Ovary (tissue), 10 donors: ENCODE measurements at places on chromosomes 16 and 17. TPM values are rescaled to one million over a fixed set of nuclear protein-coding genes. Genes with fewer than 3 reads are reported as not detected.

Gene KRT27
- total RNA-seq, result not detected

Gene SCGB1C2
- not detected for total RNA-seq

DNA sequence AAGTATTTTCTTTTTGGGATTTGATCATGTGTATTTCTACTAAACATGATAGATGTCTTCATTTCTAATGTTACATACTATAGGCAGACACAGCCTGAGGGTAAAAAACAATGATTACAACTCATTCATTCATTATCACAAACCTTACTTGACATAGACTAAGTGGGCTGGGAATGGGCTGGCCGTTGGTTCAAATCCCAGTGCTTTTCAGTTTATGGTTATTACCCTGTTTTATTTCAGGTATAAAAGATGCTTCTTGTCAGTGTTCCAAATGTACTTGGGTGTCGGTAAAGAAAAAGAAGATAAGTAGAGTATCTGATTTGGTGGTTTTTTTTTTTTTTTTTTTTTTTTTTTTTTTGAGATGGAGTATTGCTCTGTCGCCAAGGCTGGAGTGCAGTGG is 149.7 kb upstream of the ZFHX3 start:
- no peak overlapping the region for H3K27ac ChIP-seq
- no peaks in the 10 kb centered on the region for H3K4me1 ChIP-seq
- H3K36me3 ChIP-seq, result no peaks in the 10 kb centered on the region
- no peak for DNase-seq
- H3K27me3 ChIP-seq, result no peaks in the 10 kb centered on the region

DNA sequence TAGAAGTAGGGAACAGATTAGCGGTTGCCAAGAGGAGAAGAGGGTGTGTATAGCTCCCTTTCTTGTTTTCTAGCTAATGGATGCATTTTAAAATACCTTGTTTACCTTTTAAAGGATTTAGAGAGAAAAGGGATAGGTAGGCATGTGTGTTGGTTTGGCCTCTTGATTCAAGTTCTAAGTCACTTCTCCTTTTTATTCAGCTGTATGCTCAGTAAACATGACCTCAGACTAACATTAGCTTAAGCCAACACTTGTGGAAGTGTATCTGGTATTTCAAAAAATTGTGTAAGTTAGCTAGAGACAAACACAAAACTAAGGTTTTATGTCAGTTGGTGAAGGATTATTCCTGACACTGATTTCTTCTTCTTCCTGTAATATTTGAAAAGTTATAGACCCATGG is 204.1 kb upstream of the NOG start:
- no peak overlapping the region for H3K4me3 ChIP-seq
- H3K36me3 ChIP-seq, result no peaks in the 10 kb centered on the region
- H3K27ac ChIP-seq, result no peak overlapping the region
- no peaks in the 10 kb centered on the region for H3K4me1 ChIP-seq

DNA sequence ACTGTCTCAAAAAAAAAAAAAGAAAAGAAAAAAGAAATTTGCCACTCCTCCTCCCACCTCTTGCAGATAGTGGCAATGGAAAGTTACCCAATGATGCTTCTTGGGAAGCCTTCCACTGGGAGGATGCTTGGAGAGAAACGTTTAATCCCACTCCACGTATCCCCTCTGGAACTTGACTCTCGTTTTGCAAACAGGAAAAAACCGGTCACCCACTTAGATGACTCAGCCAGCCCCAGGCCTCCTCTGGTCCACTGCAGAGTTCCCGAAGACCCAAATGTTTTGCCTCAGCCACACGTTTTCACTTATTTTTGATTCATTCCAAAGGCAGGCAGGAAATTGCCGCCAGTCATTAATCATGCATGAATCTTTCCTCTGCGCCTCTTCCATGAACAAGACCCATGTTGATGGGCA is 9.3 kb upstream of the TNFRSF17 start:
- DNase-seq, result no peak
- H3K27me3 ChIP-seq, result no peaks in the 10 kb centered on the region
- H3K27ac ChIP-seq, result no peak overlapping the region
- H3K4me1 ChIP-seq, result no peaks in the 10 kb centered on the region

- H3K36me3 ChIP-seq, result no peaks in the 10 kb centered on the region
- no peaks in the 10 kb centered on the region for H3K27me3 ChIP-seq
- no peak for DNase-seq
- H3K4me3 ChIP-seq, result no peak overlapping the region
- H3K4me1 ChIP-seq, result peaks cover 6% of the 10 kb centered on the region
- H3K27ac ChIP-seq, result no peak overlapping the region
These were observed 3.2 kb upstream of the NLK start for GRCh38 chr17:28039251-28039650.
